ENCODE measurements at places on chromosomes 12 and 14.

DNA sequence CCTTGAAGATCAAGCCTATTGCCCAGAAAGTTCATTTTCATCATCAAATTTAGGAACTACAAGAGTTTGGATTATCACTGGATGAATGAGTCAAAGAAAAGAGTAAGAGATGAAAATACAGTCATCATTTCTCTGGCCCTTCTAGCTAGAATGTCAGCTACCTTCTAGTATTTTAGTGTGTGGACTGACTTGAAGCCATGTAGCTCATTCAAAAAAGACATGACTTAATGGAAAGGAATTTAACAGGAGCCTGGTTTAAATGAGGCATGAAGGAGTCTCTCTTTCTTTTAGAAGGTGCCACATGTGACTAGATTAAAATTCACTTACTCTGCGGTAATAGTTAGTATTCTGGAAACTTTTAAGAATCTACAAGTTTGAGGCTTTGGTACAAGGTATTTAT lies 7.1 kb downstream of the PTHLH start:
- DNase-seq = no peak

GRCh38 chr12:94951071-94951934 lies 52.2 kb downstream of the NDUFA12 start:
- no peak for DNase-seq

DNA sequence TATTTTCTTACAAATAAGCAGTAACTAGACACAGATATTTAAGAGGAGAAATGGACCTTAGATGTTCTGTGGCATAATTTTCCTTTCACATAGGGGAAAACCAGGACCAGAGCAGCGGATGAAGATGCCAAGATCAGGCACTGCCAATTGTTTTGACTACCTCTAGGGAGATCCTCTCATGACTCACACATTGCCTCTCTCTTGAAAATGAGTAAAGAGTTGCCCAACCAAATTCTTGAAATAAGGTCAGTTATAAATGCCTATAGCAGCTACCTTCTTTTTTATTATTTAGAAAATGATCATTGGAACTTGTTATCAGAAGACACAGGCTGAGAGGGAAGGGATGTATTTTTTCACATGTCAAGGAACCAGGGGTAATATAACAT lies 263.4 kb upstream of the PLEKHG7 start:
- no peak for DNase-seq

DNA sequence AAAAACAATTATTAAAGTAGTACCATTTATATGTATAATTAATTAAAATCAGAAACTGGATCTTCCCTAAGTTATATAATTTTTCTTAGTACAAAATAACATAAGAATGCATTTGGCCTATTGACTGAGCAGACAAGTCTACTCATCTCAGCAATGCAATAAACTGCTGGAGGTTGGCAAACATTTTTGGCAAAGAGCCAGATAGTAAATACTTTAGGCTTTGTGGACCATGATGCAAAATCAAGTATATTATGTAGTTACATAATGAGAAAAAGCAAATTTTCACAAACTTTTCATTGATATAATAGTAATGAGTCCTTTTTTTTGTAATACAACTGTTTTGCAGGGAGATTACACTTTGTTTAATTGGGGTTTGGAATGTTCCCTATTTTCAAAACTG lies 30.9 kb downstream of the ERGIC2 start:
- no peak for DNase-seq

DNA sequence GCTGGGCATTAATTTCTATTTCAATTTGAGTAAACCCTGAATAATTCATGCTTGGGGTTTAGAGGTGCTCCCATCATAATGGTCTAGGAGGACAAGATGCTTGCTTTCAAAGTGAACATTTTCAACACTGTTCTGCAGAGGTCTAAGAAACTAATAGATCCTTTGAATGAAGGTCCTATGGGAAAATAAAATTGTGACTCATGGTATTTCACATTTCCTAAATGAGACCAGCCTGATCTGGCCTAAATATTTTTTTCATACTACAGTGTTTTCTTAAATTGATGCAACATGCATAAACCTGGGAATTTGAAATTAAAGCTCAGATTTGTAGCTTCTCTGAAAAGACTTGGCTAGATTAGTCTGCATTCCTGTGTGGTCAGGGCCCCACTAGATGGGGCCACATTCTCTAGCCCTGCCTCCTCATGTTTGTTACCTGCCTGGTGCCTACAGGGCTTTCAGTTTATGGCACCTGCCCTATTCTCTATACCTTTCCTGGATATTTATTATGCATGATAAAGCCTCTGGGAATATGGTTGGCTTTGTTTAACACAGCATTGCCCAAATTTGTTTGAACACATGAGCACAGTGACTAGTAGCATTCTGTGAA lies 112.7 kb downstream of the METTL25 start:
- no peak for DNase-seq

- no peak for DNase-seq
These were observed 298.5 kb downstream of the NPAS3 start for GRCh38 chr14:33237115-33237740.

- DNase-seq = no peak
These were observed 19.4 kb downstream of the ANGEL1 start for GRCh38 chr14:76793324-76793723.

DNA sequence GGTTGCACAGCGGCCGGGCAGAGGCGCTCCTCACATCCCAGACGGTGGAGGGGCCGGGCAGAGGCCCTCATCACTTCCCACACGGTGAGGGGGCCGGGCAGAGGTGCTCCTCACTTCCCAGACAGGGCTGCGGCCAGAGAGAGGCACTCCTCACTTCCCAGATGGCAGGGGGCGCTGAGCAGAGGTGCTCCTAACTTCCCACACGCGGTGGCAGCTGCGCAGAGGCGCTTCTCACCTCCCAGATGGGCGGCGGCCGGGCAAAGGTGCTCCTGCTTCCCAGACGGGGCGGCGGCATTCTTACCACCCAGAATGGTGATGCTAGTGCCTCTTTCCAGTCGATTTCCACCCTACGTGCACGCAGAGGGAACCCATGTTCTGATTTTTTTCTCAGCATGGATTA lies 304.4 kb downstream of the RGS6 start:
- DNase-seq = no peak

- DNase-seq = no peak
These were observed 270.6 kb downstream of the SLC6A15 start for GRCh38 chr12:84641940-84642545.

GRCh38 chr14:100838493-100839314 lies 12.8 kb downstream of the MEG3 start:
- no peak for DNase-seq

- no peak for DNase-seq
These were observed 23.5 kb upstream of the AMN start for GRCh38 chr14:102898776-102899515.

GRCh38 chr14:87996291-87996592 lies 3.3 kb upstream of the GALC start:
- no peak for DNase-seq

DNA sequence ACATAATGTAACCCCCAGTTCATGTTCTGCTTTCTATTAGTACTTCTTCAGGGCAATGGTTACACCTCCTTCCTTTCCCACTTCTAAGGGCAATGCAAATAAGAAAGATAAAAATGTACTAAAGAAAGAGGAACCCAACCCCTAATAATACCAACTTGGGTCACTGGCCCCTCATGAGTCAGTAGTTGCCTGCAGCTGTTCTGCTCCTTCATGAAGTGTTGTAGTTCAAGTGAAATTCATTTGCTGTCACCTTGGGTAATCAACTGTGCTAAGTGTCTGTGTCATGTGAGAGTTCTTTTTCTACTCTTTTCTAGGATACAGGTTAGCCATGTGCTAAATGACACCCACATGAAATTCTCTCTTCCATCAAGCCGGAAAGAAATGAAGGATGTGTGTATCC lies 91.8 kb downstream of the PLXNC1 start:
- DNase-seq = no peak

- no peak for DNase-seq
These were observed 223.8 kb downstream of the VRK1 start for GRCh38 chr14:97021001-97021400.

GRCh38 chr12:121793440-121793837 lies at the start of gene RHOF:
TSS of gene RHOF (minus strand) at chr12:121793688. CDS start at chr12:121793633, 55 bp downstream.
- no peak for DNase-seq

- DNase-seq = no peak
These were observed 139.2 kb downstream of the PDZRN4 start for GRCh38 chr12:41327096-41327895.

DNA sequence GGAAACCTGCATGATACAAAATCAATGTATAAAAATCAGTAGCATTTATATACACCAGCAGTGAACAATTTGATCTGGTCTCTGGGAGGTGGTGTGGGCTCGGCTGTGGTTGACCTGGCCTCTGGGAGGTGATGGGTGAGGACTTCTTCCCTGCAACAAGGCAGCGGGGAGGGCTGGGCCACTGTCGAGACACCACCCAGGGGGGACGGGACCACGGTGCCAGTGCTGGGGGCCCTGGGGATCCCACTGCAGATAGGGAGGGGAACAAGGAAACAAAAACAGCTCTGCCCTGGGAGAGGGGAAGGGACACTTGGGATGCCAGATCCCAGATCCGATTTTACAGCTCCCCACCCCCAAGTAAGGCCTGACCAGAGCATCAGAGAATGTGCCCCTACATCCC lies 189.6 kb upstream of the SFSWAP start:
- DNase-seq = no peak

GRCh38 chr14:50967103-50967502 lies 22.8 kb upstream of the PYGL start:
- DNase-seq = no peak

GRCh38 chr14:83467811-83468210 lies 1934.2 kb upstream of the SEL1L start:
- no peak for DNase-seq

DNA sequence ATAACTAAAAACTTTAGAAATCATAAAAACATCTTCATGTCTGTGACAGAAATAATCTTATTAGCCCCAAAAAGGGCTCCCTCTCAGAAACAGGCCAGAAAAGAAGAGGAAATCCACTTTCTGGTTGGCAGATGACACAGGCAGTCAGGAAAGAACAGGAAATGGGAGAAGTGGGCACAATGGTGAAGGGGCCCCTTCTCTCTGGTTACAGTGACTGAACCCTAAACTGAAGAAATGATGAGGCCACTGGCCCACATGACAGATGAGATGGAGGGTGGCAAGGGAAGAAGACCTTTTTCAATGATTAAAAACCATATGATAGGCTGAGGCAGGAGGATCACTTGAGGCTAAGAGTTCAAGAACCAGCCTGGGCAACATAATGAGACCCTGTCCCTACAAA lies 21.1 kb downstream of the TCTN1 start:
- no peak for DNase-seq

- no peak for DNase-seq
These were observed 112.7 kb downstream of the GCH1 start for GRCh38 chr14:54789781-54790480.

DNA sequence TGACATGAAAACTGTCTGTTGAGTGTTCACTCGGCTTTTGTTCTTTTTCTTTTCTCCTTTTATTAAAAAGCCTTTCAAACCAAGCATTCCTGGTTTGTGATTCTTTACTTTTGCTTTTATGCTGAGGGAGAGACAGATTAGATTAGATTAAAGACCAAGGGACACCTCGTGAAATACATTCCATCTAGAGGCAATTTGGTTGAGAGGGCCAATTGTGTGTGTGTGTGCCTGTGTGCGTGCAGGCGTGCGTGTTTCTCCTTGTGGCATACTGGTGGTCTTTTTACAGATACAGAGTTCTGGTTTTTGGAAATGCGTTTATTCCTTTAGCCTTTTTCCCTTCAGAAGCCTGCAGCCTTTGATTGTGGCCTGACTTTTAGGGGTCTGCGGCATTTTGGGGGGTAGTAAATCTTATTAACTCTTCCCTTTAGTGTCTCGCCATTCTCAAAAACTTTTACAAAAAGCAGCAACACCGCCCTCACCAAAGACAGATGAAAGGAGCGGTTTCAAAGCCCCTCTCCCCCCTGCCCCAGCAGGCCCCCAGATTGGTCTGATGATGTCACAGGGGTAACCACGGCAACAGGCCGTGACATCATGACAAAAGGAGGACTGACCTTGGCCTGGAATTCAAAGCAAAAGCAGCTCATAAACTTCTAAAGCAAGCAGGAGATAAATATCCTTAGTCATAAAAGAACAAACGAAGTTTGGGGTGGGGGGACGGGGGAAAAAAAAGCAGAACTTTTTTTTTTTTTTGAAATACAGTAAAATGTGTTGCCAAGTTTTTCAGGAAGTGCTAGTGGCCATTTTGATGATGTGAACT lies 84.1 kb upstream of the TBX3 start:
- DNase-seq = no peak

- DNase-seq = no peak
These were observed 53.4 kb downstream of the SRGAP1 start for GRCh38 chr12:63897931-63898330.

- DNase-seq = no peak
These were observed 3.1 kb downstream of the LRFN5 start for GRCh38 chr14:41609704-41610183.

DNA sequence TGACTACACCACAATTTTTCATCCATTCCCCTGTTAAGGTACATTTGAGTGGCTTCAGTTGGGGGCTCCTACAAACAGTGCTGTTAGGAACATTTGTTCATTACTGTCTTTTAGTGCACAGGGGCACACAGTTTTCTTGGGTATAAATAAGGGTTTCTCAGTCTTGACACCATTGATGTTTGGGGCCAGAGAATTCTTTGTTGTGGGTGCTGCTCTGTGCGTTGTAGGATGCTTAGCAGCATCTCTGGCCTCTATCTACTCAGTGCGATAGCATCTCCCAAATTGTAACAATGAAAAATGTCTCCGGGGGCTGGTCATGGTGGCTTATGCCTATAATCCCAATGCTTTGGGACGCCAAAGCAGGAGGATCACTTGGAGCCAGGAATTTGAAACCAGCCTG lies 153.0 kb upstream of the MYL2 start:
- no peak for DNase-seq

DNA sequence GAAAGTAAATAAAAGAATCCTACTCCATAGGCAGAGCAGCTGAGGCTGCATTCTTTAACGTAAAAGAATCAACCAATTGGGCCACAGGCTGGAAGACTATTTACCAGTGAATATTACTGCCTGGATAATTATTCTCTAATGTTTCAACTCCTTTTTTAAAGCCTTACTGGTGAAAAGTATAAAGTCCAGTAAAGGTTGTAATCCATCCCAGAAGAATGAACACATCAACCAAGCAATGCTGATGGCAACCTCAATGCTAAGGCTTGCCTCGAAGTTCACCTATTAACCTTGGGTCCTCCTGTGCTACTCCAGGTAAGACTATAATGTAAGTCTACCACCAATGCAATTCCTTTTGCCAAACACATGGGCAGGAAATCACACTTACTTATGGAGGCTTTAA lies 77.3 kb downstream of the ATXN2 start:
- DNase-seq = no peak
